ENCODE measurements at places on chromosomes 2 and 18.
A peak's percentile ranks its signal among the peaks of the same experiment; 100 is the strongest.

GRCh38 chr2:23596316-23596885, 211.4 kb downstream of the KLHL29 start:
- DNase-seq, result no peak

DNA sequence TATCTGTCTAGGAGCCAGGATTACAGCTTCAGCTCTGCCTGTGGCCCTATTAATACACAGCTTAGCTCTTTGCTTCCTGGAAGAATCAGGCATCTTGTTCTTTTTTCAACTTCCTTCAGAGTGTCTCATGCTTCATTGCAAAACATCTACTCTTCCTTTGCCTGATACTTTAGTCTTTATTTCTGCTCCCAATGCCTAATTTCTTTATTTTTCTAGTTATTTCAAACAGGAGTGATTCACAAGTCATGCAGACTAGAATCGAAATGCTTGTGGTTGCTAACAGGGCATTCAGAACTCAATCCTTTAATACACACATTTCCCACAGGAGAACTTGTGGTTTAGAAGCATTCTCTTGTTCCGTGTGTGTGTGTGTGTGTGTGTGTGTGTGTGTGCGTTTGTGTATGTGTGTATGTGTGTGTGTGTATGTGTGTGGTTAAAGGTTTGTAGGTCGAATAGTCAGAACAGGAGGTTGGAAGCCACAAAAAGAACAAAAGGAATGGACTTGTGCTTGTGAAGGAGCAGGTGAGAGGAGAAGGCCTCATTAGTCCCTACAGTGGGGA, 28.3 kb upstream of the INSIG2 start:
- peak; percentile 65 for DNase-seq

- no peak for DNase-seq
These were observed 87.1 kb downstream of the INPP5D start for GRCh38 chr2:233147136-233147828.

DNA sequence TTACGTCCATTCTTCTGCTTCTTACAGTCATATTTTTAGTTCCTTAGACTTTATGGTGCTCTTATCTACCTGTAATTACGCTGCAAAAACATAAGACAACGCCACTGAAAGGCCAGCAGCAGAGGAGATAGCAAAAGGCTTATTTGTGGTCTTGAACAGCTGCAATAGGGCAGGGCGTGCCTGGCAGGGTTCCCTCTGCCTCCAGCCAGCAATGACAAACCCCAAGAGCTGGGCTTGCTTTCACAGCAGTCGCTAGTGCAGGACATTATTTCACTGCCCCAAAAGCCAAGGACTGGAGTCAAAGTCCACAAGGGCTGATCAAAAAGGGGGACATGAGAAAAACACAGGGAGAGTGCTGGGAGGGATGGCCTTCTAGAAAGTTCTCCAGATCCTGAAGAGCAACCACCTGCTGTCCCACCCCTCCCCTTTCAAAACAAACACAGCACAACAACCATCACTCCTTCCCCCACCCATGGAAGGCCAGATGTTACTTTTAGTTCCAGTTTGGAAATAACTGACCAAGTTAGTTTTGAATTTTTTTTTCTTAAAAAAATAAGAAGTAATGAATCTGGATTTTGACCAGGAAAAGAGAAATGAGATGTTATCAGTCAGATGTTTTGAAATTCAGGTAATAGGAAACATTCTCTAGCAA, 127.8 kb downstream of the RBMS1 start:
- no peak for DNase-seq
